ENCODE measurements at places on chromosomes 1 and 21.

- no peak for DNase-seq
Observed at GRCh38 chr1:245807306-245807705, 652.5 kb downstream of the KIF26B start.

- DNase-seq: no peak
Observed at GRCh38 chr1:9059891-9060744, 9.3 kb downstream of the SLC2A5 start.

GRCh38 chr1:5333291-5333690 is 658.9 kb downstream of the NPHP4 start:
- no peak for DNase-seq

DNA sequence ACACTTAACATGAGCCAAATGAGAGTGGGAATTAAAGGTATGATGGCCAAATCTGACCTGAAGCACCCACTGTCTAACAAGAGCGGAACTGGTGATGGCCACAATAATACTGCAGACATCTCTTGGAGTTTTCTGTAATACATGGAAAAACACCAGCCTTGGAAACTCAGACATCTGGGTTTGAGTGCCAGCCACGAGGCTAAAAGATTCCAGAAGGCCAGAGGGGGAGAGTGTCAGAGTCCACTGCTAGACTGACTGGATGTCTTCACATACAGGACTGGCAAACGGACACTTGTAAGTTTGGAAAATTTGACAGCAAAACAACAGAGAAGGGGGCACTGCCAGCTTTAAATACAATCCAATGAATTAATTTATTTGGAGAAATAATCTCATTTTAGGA is 175.1 kb downstream of the ADSS2 start:
- no peak for DNase-seq

- no peak for DNase-seq
Observed at GRCh38 chr1:79903321-79903720, 896.8 kb upstream of the ADGRL4 start.

GRCh38 chr1:3842912-3843311 is 14.1 kb downstream of the CEP104 start:
- DNase-seq: no peak

GRCh38 chr1:70168283-70168682 is 37.1 kb downstream of the LRRC40 start:
- no peak for DNase-seq

DNA sequence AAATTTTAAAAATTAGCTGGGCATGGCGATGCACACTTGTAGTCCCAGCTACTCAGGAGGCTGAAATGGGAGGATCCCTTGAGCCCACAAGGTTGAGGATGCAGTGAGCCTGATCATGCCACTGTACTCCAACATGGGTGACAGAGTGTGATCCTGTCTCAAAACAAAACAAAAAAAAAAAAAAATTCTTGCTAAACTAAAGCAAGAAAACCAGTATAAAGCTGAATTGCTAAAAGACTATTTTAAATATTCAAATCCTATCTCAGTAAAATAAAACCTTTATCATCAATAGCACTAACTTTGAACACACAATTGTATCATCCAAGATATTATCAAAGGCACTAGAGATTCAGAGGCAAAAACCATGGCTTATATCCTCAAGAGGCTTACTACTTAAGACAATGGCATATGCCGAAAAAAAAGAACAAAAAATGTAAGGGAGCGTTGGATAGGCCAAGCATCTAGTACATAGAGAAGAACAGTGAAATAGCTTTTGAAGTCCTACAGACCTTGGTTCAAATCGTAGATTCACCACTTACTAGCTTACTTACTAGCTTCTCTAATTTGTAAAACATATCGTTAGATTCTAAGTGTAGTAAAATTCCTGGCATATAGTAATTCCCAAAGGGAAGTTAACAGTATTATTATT is 3.6 kb downstream of the EPS15 start:
- no peak for DNase-seq

- DNase-seq: peak; percentile 80
Observed at GRCh38 chr1:43172527-43172972, 420 bp downstream of the CFAP57 start.

Measured in kidney capillary endothelial cell (primary cell).